ENCODE measurements at places on chromosomes 4 and X.

- DNase-seq, result peak; percentile 61
Observed at GRCh38 chr4:144449611-144450010, 196.3 kb upstream of the HHIP start.

- DNase-seq, result peak; percentile 14
Observed at GRCh38 chr4:28443801-28444412, 1583.3 kb downstream of the STIM2 start.

- peak; percentile 72 for DNase-seq
Observed at GRCh38 chr4:113760795-113761619, 531 bp downstream of the CAMK2D start.

DNA sequence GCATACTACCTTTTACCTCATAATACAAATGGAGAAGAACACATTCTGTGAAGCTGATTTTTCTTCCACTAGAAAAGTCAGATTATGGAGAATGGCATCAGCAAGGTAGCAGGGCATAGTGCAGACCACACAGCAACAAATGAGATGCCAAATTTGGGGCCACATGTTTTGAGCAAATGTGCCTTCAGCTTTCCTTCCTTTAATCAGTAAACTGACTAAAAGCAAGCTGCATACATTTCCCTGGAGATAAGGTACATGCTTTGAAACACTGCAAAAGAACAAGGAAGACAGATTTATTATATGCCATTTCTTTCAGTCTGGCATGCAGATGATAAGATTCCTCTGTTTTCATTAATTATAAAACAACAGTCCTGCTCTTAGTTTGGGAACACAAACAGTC lies 67.1 kb upstream of the GUCY1A1 start:
- DNase-seq, result no peak

- DNase-seq, result peak; percentile 17
Observed at GRCh38 chrX:39802354-39802753, 295.4 kb downstream of the BCOR start.
